Trophoblast cell (in vitro differentiated cells and primary cell): ENCODE measurements at places on chromosomes 13 and 19.

- DNase-seq = no peak
- no peaks in the 10 kb centered on the region for H3K27me3 ChIP-seq
- no peaks in the 10 kb centered on the region for H3K4me1 ChIP-seq
Measured at GRCh38 chr19:16023146-16023915, 53.0 kb upstream of the TPM4 start.

- no peak overlapping the region for H3K4me3 ChIP-seq
- DNase-seq = no peak
- H3K27me3 ChIP-seq = no peaks in the 10 kb centered on the region
- H3K4me1 ChIP-seq = no peaks in the 10 kb centered on the region
- H3K36me3 ChIP-seq = no peaks in the 10 kb centered on the region
Measured at GRCh38 chr13:100537951-100538462, 50.6 kb downstream of the GGACT start.

GRCh38 chr19:2494084-2494446 lies 18.1 kb downstream of the GADD45B start:
- no peaks in the 10 kb centered on the region for H3K27me3 ChIP-seq
- peaks cover 56% of the 10 kb centered on the region for H3K4me1 ChIP-seq
- peak overlapping the region; percentile 2 for H3K4me3 ChIP-seq
- H3K36me3 ChIP-seq = no peaks in the 10 kb centered on the region
- no peak for DNase-seq

GRCh38 chr19:53577968-53578367 lies 40.0 kb downstream of the ZNF331 start:
- H3K36me3 ChIP-seq = peaks cover 31% of the 10 kb centered on the region
- peak; percentile 78 for DNase-seq
- H3K27ac ChIP-seq = no peak overlapping the region

GRCh38 chr13:32202268-32202667 lies 112.9 kb downstream of the ZAR1L start:
- no peaks in the 10 kb centered on the region for H3K36me3 ChIP-seq
- H3K27me3 ChIP-seq = no peaks in the 10 kb centered on the region
- no peak for DNase-seq
- no peak overlapping the region for H3K27ac ChIP-seq
- H3K4me3 ChIP-seq = no peak overlapping the region

- H3K4me3 ChIP-seq = no peak overlapping the region
- H3K4me1 ChIP-seq = no peaks in the 10 kb centered on the region
Measured at GRCh38 chr13:29810145-29810742, 40.2 kb downstream of the UBL3 start.
